ENCODE measurements at places on chromosomes 16 and 17. TPM values are rescaled to one million over a fixed set of nuclear protein-coding genes. Genes with fewer than 3 reads are reported as not detected.

The SLC47A1 gene
- 31.4 TPM for total RNA-seq

The MYLK3 gene
- 0.22 TPM for total RNA-seq

The PRAC1 gene
- not detected for total RNA-seq

The PLEKHM1 gene
- 68.6 TPM for total RNA-seq

The DOC2A gene
- 0.84 TPM for total RNA-seq

GRCh38 chr17:17751489-17752088 lies 70.3 kb downstream of the RAI1 start:
- DNase-seq = no peak

DNA sequence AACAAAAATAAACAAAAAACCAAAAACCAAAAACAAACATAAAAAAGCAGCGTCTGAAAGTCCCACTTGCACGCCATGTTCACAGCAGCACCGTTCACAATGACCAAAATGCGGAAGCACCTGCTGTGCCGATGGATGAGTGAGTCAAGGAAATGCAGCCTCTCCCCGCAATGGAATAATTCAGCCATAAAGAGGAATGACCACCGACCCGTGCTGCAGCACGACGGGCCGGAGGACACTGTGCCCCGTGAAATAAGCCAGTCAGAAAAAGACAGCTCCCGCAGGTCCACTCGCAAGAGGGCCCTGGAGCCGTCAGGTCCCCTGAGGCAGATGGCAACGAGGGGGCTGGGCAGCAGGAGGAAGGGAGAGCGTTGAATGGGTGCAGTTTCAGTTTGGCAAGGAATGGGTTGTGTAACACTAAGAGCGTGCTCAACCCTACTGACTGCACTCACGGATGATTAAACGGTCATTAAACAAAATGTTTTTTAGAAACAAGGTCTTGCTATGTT lies 5.1 kb downstream of the CLCN7 start:
- DNase-seq = no peak

GRCh38 chr16:75305364-75306098 lies 54.1 kb upstream of the BCAR1 start:
- no peak for DNase-seq

DNA sequence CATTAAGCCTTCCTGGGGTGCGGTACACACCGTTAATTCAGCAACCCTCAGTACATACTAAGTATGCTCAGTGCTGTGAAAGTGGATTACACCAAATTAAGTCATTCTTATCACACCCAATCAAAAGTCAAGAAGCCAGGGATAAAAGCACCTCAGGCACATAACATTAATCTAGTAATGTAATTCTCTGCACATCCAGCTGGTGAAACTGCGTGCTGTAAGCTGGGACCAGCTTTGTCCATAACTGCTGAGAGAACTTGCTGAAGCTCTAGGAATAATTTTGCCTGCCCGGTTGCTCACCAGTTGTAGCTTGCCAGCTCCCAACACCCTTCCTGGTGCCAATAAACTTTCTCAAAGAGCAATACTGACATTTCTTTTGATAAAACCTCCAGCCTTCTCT lies 44.9 kb downstream of the SLC47A1 start:
- DNase-seq = no peak

DNA sequence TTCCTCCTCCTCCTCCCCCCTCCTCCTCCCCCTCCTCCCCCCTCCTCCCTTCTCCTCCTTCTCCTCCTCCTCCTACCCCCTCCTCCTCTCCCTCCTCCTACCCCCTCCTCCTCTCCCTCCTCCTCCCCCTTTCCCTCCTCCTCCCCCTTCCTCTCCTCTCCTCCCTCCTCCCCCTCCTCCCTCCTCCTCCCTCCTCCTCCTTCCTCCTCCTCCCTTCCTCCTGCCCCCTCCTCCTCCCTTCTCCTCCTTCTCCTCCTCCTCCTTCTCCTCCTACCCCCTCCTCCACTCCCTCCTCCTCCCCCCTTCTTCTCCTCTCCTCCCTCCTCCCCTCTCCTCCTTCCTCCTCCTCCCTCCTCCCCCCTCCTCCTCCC lies 6.6 kb upstream of the PDP2 start:
- no peak for DNase-seq

- DNase-seq = no peak
These were observed 20.9 kb upstream of the ABCC1 start for GRCh38 chr16:15928261-15929104.

DNA sequence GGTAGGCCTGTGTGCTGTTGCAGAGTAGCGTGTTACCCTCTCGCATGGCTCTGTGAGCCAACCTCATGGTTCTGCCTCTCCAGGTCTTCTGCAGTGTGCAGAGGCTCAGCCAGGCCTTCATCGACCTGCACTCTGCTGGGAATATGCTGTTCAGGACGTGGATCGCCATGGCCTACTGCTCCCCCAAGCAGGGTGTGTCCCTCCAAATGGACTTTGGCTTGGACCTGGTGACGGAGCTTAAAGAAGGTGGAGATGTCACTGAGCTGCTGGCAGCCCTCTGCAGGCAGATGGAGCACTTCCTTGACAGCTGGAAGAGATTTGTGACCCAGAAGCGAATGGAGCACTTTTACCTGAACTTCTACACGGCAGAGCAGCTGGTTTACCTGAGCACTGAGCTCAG lies 75.8 kb upstream of the ENDOV start:
- no peak for DNase-seq

GRCh38 chr17:39218906-39219305 lies 6.8 kb downstream of the STAC2 start:
- DNase-seq = no peak

DNA sequence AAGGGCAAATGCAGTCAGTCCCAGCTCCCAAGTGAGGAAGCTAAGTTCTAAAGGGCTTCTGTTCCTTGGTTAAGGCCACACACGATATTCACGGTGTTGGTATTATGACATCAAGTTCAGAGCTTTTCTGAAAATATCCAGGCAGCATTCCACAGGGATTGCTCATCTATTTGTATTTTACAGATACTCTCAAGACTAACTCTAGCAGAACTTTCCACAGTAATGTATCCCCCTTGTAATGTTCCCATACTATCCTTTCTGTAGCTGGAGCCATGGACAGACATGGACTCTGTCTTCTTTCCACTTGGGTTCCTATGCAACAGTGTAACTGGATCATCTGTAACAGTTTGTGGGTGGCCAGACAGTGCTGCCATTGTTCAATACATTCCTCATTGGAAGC lies 13.5 kb downstream of the SDR42E1 start:
- DNase-seq = no peak

- DNase-seq = no peak
These were observed 215.1 kb downstream of the KATNIP start for GRCh38 chr16:27764869-27765675.

DNA sequence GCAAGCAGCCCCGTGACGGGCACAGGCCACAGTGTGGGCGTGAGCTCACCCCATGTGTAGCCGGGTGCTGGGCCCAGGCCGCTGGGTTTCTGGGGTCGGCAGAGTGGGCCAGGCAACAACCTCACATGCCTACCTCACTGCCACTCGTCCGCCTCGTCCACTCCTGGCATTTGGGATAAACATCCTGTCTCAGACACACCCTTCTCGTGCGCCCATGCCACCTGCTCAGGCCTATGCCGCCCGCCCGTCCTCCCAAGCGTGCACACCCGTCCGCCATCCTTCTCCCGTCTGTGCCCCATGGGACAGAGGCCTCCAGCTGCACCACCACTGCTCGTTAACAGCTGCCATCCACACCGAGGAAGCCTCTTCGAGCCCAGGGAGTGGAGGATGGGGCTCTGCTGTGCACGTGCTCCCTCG lies 64.3 kb downstream of the KLHDC4 start:
- DNase-seq = no peak

GRCh38 chr17:57694051-57694450 lies 51.0 kb downstream of the CCDC182 start:
- DNase-seq = no peak

GRCh38 chr17:49498029-49498615 lies 3.0 kb downstream of the NGFR start:
- DNase-seq = no peak

Measured in tibial nerve (tissue), 4 donors.